Stimulated activated CD8-positive, alpha-beta memory T cell treated with anti-CD3 and anti-CD28 coated beads, Interleukin-2, amount 100 ng/mL, for 1 hour (primary cell): ENCODE measurements at places on chromosomes 11 and 22.

- no peak for DNase-seq
These were observed 6.0 kb upstream of the CHRM4 start for GRCh38 chr11:46397526-46397925.

GRCh38 chr22:40487663-40488249 is 117.4 kb downstream of the SGSM3 start:
- no peak for DNase-seq

GRCh38 chr11:124839128-124839971 is 25.9 kb upstream of the ROBO3 start:
- DNase-seq: no peak

GRCh38 chr11:33492596-33492995 is 208.0 kb downstream of the C11orf91 start:
- DNase-seq: no peak
